ENCODE measurements at places on chromosomes 5 and 9. TPM values are rescaled to one million over a fixed set of nuclear protein-coding genes. Genes with fewer than 3 reads are reported as not detected.

DNA sequence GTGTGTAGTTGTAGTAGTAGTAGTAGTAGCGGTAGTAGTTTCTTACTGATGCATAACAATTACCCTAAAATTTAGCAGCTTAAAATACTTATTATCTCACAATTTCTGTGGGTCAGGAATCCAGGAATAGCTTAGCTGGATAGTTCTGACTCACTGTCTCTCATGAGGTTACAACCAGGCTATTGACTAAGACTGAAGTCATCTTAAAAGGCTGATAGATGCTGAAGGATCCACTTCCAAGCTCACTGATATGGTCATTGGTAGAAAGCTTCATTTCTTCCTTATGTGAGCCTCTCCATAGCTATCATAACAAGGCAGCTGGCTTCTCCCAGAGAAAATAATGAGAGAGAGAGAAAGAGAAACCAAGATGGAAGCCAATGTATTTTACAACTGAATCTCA, 147.5 kb upstream of the FBXL17 start:
- no peak for DNase-seq

The OTP gene
- not detected for total RNA-seq

GRCh38 chr9:127893392-127893791, 6.0 kb downstream of the ST6GALNAC6 start:
- no peak for DNase-seq

GRCh38 chr5:176687881-176688280, 40.6 kb downstream of the TSPAN17 start:
- DNase-seq = no peak

DNA sequence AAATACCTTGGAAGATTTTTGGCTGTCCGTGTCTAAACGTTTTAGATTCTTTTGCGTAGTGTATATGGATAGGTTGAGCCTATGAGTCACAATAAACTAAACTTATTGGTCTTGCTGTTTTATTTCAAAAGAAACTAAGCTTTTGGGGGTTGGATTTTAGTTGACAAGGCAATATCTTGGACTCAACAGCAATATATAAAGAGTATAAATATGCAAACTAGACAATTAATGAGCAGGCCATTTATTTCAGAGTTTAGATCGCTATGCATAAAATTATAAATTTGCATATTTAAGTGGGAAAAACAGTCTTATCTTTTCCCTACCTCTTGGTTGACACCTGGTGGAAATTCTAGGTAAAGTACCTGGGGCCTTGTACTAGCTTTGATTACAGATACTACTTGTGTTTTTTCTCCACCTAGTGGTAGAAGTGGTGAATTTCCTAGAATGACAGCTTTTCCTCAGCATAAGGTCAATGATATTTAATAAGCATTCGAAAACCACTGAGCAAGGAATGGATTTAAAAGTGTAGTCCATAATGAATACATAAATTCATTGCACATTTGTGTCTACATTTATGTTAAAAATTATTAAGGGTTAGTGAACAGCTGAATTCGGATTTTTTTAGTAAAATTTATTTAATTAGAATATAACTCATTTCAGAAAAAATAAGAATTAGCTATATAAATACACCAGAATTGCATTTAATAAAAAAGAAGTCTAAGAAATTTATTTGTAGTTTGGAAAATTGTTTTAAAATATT, 1.7 kb upstream of the ARRDC3 start:
- no peak for DNase-seq

DNA sequence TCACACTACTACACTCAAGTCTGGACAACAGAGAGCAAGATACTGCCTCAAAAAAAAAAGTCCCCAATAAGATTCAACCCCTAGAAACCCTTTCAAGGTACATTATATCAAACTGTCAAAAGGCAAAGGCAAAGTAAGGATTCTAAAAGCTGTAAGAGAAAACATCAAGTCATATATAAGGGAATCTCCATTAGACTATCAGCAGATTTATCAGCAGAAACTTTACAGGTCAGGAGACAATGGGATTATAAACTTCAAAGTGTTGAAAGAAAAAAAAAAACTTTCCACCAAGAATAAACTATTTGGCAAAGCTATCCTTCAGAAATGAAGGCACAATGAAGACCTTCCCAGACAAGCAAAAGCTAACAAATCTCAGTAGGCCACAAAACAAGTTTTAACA, 63.5 kb upstream of the DMRT1 start:
- no peak for DNase-seq

DNA sequence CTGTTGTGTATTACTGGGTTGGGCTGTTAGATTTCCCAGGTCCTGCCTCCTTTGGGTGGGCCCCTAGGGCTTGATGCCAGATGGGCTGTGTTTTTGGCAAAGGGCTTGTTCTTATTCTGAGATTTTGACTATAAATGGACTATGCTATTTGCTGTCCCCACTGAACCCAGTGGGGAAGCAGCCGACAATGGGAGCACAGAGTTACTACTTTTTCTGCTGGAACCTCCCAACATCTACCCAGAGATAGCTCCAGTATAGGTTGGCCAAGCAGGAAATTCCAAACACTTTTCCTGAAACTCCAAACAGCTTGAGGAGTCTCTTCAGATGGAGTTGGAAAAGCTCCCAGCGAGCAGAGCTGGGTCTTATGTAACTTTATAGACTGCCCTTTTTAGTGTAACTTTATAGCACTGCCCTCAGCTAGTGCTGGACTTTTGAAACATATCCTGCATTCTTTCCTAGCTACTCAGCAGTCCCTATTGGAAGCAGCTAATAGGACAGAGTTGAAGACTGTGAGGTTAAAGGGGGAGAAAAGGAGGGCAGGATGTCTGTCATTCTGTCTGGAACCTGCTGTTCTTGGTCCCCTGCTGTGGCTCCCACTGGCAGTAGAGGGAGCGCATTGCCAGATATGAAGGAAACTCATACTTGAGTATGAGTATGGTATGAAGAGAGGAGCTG, 21.0 kb downstream of the RUSC2 start:
- DNase-seq = no peak

GRCh38 chr9:129898185-129898584, 62.9 kb downstream of the USP20 start:
- DNase-seq = no peak

DNA sequence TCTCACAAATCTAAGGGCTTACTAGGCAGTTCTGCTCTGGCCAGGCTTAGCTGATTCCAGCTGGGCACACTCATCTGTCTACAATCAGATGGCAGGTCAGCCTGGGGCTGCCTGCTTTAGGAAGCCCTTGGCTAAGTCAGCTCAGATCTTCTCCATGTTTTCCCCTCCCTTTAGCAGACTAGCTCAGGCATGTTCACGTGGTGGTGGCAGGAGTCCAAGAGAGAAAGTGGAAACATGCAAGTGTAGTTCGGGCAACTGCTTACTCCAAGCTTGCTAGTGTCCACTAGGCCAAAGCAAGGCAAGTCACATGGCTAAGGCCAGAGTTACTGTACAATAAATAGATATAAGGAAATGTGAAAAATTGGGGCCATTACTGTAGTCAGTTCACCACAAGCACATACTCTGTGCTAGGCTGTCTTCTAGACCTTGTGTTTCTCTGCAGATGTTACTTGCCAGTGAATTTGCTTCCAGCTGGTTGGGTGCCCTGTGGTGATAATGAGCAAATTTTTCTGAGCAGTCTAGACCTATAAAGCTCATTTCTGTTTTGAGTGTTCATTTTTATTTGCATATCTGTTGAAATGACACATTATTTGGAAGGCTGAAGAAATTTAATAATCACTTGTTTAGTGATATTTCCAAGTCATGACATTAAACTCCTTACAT, 38.3 kb downstream of the RECK start:
- DNase-seq = peak; percentile 58
